Activated T-helper 2 cell treated with anti-CD3 and anti-CD28 coated beads, Interferon-gamma antibody, Interleukin-2, Interleukin-4, amounts not matched to agents 10 μg/mL and 5 μg/mL and 100 μg/mL, durations not matched to agents 14 hours and 24 hours and 36 hours (primary cell): ENCODE measurements at places on chromosomes 5 and 9. TPM values are rescaled to one million over a fixed set of nuclear protein-coding genes. Genes with fewer than 3 reads are reported as not detected.

- no peak overlapping the region for H3K27ac ChIP-seq
- H3K4me1 ChIP-seq, result no peaks in the 10 kb centered on the region
- DNase-seq, result no peak
- H3K4me3 ChIP-seq, result no peak overlapping the region
- no peaks in the 10 kb centered on the region for H3K36me3 ChIP-seq
- H3K27me3 ChIP-seq, result no peaks in the 10 kb centered on the region
Measured at GRCh38 chr5:22391956-22392355, 461.2 kb downstream of the CDH12 start.

DNA sequence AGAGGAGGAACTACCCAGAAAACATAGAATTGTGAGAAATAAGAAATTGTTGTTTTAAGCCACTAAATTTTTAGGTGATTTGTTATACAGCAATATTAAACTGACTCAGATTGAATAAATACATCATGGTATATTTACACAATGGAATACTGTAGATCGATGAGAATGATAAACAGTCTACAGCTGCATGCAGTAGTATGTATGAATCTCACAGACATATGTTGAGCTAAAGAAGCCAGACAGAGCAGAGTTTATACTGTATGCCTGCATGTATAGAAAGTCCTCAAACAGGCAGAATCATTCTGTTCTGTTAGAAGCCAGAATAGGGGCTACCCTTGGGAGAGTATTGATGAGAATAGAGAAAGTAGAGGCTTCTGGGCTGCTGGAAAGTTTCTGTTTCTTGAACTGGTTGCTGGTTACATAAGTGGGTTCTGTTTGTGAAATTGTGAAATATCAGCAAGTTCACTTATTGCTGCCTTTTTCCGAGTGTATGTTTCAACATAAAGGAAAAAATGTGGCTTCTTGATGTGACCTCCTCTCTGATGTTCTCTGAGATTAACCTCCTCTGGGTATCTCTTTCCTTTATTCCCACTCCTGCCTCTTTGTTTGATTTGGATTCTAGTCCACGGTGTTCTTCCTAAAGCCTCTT lies 9.6 kb downstream of the KIAA1958 start:
- H3K4me3 ChIP-seq, result no peak overlapping the region
- peaks cover 3% of the 10 kb centered on the region for H3K4me1 ChIP-seq
- peaks cover 50% of the 10 kb centered on the region for H3K36me3 ChIP-seq
- no peaks in the 10 kb centered on the region for H3K27me3 ChIP-seq

Gene TGFBR1
- total RNA-seq, result 30.6 and 30.8 TPM in 2 replicates

DNA sequence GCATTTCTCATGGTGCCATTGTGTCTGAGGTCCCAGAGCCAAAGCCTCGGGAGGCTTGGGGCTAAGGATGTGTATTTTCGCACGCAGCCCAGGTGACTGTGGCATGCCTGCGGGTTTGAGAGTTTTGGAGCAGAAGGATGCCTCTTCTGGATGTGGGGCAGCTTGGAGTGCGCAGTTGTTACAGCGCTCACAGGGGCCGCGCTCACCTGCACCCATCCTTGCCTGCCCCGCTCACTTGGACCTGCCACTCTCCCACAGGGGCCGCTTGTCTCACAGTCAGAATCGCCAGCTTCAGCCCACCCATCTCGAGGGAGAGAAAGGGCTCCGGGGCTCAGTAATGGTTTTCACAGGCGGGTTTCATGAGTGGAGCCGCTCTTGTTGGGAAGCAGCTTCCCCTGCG lies 132.9 kb downstream of the MVB12B start:
- H3K4me1 ChIP-seq, result no peaks in the 10 kb centered on the region
- no peak overlapping the region for H3K27ac ChIP-seq
- H3K27me3 ChIP-seq, result peaks cover 35% of the 10 kb centered on the region
- DNase-seq, result no peak
- H3K36me3 ChIP-seq, result no peaks in the 10 kb centered on the region

Gene C5orf52
- total RNA-seq, result 0.30 TPM in 1 of 2 replicates, not detected in the other

- no peak overlapping the region for H3K27ac ChIP-seq
- H3K36me3 ChIP-seq, result no peaks in the 10 kb centered on the region
- H3K27me3 ChIP-seq, result peaks cover 18% of the 10 kb centered on the region
- H3K4me3 ChIP-seq, result no peak overlapping the region
- peaks cover 3% of the 10 kb centered on the region for H3K4me1 ChIP-seq
Measured at GRCh38 chr5:38582293-38582974, 26.0 kb upstream of the LIFR start.

Gene HMGCS1
- total RNA-seq, result 232 and 233 TPM in 2 replicates
